ENCODE measurements at places on chromosomes 4 and X.
A peak's percentile ranks its signal among the peaks of the same experiment; 100 is the strongest.

DNA sequence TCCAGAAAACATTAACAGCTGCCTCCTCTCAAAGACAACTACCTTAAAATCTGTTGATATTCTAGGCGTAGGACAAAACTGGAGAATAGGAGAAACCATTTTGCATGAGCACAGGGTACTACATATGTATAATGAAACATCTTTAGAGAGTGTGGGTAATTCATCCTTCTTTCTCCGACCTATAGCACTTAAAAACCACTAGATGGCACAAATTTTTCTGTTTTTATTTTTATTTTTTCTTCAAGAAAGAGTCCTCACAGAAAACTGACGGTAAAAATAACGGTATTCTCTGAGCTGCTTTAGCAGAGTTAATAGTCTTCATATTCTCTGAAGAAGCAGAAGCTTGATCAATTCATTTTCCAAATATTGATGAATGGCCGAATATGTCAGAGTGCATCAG, 14.6 kb downstream of the SMIM31 start:
- no peak for DNase-seq

GRCh38 chr4:142128529-142128928, 492.1 kb downstream of the IL15 start:
- DNase-seq: no peak

DNA sequence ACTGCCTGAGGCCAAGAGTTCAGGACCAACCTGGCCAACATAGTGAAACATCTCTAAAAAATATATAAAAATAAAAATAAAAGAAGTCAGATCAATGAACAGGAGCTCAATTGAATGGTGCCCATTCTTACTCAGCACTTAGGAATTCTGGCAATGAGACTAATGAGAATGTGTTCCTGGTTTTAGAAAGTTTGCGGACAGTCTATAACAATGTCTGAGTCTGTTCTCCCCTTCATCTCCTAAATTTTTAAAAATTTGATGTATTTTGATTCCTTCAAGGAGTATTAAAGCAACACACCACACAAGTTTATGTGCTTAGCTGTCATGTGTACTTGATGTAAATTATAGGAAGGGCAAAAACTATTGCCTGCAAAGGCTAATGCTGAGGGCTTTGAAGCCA, 30.6 kb upstream of the KCNIP4 start:
- no peak for DNase-seq

- DNase-seq: peak; percentile 21
Observed at GRCh38 chr4:42331914-42332368, 65.3 kb upstream of the SHISA3 start.

- DNase-seq: no peak
Observed at GRCh38 chr4:86279293-86279960, 80.4 kb downstream of the MAPK10 start.

GRCh38 chr4:40003986-40004385, 26.3 kb upstream of the PDS5A start:
- DNase-seq: no peak

DNA sequence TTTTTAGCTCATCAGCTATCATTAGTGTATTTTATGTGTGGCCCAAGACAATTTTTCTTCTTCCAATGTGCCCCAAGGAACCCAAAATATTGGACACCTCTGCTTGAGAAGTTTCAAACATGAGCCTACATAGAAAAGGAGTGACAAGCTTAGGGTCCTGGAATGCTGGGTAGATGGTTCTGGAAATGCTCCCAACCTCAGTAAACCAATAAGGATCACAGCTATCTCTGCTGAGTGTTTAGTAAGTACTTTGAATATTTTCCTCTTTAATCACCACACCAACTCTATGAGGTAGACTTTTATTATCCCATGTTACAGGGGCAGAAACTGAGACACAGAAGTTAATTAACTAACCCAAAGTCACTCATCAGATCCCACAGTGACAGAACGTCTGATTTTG, 164.9 kb upstream of the KLF3 start:
- DNase-seq: no peak

DNA sequence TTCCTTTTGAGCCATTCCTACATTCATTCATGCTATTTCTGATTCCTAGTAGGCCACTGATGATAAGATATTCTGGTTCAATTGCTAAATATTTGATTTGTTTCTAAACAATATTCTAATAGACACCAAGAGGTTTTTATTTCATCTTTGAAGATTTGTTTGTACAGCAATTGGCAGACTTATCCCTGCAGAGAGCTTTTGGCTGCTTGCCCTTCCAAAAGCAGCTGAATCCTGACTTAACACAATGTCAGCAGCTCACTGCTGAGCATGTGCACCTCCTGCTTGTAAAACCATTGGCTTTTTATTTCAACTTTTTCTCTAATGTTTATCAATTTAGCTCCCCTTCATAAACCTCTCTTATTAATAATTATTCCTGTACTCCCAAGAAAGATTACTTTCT, 45.3 kb downstream of the MMRN1 start:
- no peak for DNase-seq

GRCh38 chrX:110182362-110182761, 135.5 kb downstream of the AMMECR1 start:
- DNase-seq: peak; percentile 35

- no peak for DNase-seq
Observed at GRCh38 chrX:46666831-46667230, 92.1 kb downstream of the SLC9A7 start.

DNA sequence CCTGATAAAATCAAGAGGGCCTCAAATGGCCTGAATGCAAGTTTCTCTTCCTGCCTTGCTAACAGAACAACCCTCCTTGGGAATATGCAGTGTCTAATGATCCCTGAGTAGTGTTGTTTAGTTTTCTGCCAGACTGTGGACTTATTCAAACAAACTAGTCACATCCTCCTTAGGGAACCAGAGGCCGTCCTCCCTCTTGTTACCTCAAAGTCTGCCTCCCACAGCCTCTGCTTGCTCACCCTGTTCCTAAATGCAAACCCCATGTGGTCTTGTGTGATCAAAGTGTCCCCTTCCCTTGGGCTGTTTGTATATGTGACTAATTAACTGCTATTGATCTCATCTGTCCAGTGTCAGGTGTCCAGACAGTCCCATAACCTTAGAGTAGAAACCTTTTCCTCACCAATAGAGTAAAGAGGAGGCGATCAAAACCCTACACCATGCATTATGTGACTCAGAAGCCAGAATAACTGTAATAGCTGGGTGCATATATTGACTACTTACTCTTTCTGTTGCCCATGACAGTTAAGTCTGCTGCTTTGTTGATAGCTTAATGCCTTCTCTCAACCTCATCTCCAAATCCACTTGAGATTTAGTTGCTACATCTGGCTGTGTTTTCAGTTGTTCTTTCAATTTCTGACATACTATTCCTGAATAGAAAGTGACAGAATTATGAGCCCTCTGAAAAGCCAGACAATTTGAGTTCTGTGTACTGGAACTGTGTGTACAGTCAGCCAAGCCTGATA, 473.0 kb upstream of the NWD2 start:
- DNase-seq: no peak

GRCh38 chr4:159281771-159282170, 178.9 kb downstream of the RAPGEF2 start:
- no peak for DNase-seq

- no peak for DNase-seq
Observed at GRCh38 chrX:7390441-7390840, 242.5 kb upstream of the PUDP start.

- no peak for DNase-seq
Observed at GRCh38 chr4:70518269-70518668, at the start of gene AMTN. TSS of gene AMTN (plus strand) at chr4:70518569. CDS start at chr4:70518778, 209 bp downstream.

Data from RPMI7951 (cell line).